Endodermal cell (in vitro differentiated cells): ENCODE measurements at places on chromosomes 16 and 17. TPM values are rescaled to one million over a fixed set of nuclear protein-coding genes. Genes with fewer than 3 reads are reported as not detected.

- no peaks in the 10 kb centered on the region for H3K27me3 ChIP-seq
- H3K4me1 ChIP-seq, result peaks cover 22% of the 10 kb centered on the region
- no peak overlapping the region for H3K4me3 ChIP-seq
- H3K36me3 ChIP-seq, result peaks cover 90% of the 10 kb centered on the region
- DNase-seq, result peak; percentile 20
Observed at GRCh38 chr16:9115277-9115676, 23.8 kb downstream of the HAPSTR1 start.

GRCh38 chr17:732902-733720, 715 bp downstream of the TLCD3A start:
- peaks cover 7% of the 10 kb centered on the region for H3K27me3 ChIP-seq
- peak overlapping the region; percentile 86 for H3K4me3 ChIP-seq
- H3K36me3 ChIP-seq, result peaks cover 33% of the 10 kb centered on the region
- no peak overlapping the region for H3K27ac ChIP-seq
- H3K4me1 ChIP-seq, result peaks cover 3% of the 10 kb centered on the region
- peak; percentile 86 for DNase-seq

The OR3A3 gene
- not detected in 3 replicates for total RNA-seq

The KRT13 gene
- total RNA-seq, result not detected in 2 replicates

GRCh38 chr17:31397256-31397939, 5.9 kb downstream of the RAB11FIP4 start:
- no peak overlapping the region for H3K27ac ChIP-seq
- H3K4me1 ChIP-seq, result no peaks in the 10 kb centered on the region
- H3K4me3 ChIP-seq, result no peak overlapping the region
- H3K36me3 ChIP-seq, result no peaks in the 10 kb centered on the region

The TSPAN10 gene
- 1.3 and 1.8 TPM in 2 replicates for total RNA-seq

DNA sequence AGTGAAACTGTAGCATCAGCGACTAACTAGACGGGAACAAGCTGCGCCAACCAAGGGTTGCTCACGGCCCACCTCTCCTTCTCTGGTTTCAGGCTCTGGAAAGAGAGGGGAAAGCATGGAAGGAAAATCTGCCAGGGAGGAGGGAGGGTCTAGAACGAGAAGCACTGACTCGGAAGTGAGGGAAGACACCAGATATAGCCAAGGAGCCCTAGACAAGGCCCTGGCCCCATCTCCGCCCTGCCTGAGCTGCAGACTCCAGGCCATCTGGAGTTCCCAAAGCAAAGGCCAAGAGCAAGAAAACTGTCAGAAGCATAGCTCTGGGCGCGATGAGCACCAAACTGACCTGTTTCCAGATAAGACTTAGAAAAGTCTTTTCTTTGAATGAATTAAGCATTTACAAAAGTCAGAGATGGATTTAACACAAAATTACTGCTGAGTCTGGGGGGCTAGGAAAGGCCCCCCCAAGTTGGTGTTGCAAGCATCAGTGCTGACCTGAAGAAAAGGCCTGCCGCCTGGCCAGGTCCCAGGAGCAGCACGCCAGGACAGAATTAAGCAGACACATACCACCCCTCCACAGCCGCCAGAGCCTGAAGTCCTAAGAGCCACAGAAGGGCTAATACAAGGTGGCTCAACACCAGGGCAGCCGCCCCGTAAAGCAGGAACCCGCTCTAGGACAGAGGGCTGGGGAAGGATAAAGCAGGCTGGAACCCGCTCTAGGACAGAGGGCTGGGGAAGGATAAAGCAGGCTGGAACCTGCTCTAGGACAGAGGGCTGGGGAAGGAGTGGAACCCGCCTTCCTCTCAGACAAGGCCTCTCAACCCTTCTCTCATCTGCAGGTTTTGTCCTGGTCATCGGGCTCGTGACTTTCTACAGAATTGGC, 20.7 kb downstream of the TMEM204 start:
- H3K27me3 ChIP-seq, result no peaks in the 10 kb centered on the region
- H3K36me3 ChIP-seq, result no peaks in the 10 kb centered on the region
- no peak overlapping the region for H3K27ac ChIP-seq
- DNase-seq, result no peak
- H3K4me1 ChIP-seq, result no peaks in the 10 kb centered on the region
- no peak overlapping the region for H3K4me3 ChIP-seq

The WSCD1 gene
- 6.3 to 8.8 TPM (median 7.7 TPM) in 3 replicates for total RNA-seq

GRCh38 chr17:72887917-72888316, 204.6 kb downstream of the SLC39A11 start:
- H3K4me1 ChIP-seq, result no peaks in the 10 kb centered on the region
- H3K4me3 ChIP-seq, result no peak overlapping the region
- no peak overlapping the region for H3K27ac ChIP-seq
- no peaks in the 10 kb centered on the region for H3K36me3 ChIP-seq

DNA sequence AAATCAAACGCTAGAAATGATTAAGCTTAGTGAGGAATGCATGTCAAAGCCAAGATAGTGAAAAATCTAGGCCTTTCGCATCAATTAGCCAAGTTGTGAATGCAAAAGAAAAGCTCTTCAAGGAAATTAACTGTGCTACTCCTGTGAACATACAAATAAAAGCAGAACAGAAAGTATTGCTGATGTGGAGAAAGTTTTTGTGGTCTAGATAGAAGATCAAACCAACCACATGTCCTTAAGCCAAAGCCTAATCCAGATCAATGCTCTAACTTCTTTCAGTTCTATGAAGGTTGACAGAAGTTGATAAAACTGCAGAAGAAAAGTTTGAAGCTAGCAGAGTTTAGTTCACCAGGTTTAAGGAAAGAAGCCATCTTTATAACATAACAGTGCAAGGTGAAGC, 1044.6 kb downstream of the CDH11 start:
- H3K4me1 ChIP-seq, result no peaks in the 10 kb centered on the region
- no peak overlapping the region for H3K27ac ChIP-seq
- H3K27me3 ChIP-seq, result no peaks in the 10 kb centered on the region
- no peaks in the 10 kb centered on the region for H3K36me3 ChIP-seq
- DNase-seq, result no peak

The ASGR1 gene
- 6.8 and 8.3 TPM in 2 replicates for total RNA-seq

The GAA gene
- 71.4 to 74.3 TPM (median 72.3 TPM) in 3 replicates for total RNA-seq

DNA sequence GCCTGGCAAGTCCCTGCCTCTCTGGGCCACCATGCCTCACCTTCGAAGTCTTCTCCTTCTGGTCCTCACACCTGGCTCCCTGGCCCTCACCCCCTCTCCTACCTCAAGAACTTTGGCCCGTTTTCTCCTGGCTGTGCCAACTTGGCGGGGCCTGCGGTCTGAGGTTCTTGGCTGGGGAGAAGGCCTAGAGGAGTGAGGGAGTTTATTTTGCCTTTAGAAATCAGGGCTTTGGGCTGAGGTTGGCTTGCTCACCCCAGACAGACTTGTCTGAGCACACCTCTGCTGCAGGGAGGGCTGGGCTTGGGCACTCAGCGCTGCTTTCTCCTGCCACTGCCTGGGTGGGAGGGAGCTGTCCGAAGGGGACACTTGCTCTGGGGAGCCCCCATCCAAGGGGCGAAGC, 23.3 kb upstream of the TAC4 start:
- H3K4me3 ChIP-seq, result no peak overlapping the region
- H3K36me3 ChIP-seq, result no peaks in the 10 kb centered on the region
- no peaks in the 10 kb centered on the region for H3K27me3 ChIP-seq
- peaks cover 5% of the 10 kb centered on the region for H3K4me1 ChIP-seq
- no peak for DNase-seq
- H3K27ac ChIP-seq, result no peak overlapping the region

The OMG gene
- total RNA-seq, result not detected in 3 replicates

The KRT17 gene
- total RNA-seq, result not detected in 3 replicates

GRCh38 chr17:9016941-9017552, 4.3 kb upstream of the NTN1 start:
- peak; percentile 90 for DNase-seq
- peaks cover 22% of the 10 kb centered on the region for H3K27me3 ChIP-seq
- H3K4me1 ChIP-seq, result no peaks in the 10 kb centered on the region
- no peaks in the 10 kb centered on the region for H3K36me3 ChIP-seq
- H3K27ac ChIP-seq, result no peak overlapping the region

GRCh38 chr17:47901423-47901822, 5.4 kb downstream of the SP2 start:
- no peaks in the 10 kb centered on the region for H3K36me3 ChIP-seq
- peak; percentile 74 for DNase-seq
- H3K27me3 ChIP-seq, result no peaks in the 10 kb centered on the region
- peaks cover 12% of the 10 kb centered on the region for H3K4me1 ChIP-seq
- H3K4me3 ChIP-seq, result no peak overlapping the region

DNA sequence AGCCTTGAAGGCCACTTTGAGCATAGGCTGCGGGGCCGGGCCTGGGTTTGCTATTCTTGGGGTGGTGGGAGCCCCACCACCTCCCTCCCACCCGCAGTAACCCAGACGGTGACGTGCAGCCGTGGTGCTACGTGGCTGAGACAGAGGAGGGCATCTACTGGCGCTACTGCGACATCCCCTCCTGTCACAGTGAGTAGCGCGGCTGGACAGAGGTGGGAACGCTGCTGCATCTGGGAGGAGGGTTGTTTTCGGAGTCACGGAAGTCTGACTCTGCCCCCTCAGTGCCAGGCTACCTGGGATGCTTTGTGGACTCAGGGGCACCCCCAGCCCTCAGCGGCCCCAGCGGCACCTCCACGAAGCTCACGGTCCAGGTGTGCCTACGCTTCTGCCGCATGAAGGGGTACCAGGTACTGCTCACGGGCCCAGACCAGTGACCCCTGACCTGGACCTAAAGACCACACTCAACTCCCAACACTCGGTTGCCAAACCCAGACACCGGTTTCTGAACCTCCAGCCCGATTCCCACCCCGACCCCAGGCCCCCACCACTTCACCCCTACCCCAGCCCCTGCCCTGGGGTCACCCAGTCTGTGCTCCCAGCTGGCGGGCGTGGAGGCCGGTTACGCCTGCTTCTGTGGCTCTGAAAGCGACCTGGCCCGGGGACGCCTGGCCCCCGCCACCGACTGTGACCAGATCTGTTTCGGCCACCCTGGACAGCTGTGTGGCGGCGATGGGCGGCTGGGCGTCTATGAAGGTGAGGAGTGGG, 2.1 kb downstream of the KREMEN2 start:
- peaks cover 14% of the 10 kb centered on the region for H3K4me1 ChIP-seq
- no peak overlapping the region for H3K27ac ChIP-seq

DNA sequence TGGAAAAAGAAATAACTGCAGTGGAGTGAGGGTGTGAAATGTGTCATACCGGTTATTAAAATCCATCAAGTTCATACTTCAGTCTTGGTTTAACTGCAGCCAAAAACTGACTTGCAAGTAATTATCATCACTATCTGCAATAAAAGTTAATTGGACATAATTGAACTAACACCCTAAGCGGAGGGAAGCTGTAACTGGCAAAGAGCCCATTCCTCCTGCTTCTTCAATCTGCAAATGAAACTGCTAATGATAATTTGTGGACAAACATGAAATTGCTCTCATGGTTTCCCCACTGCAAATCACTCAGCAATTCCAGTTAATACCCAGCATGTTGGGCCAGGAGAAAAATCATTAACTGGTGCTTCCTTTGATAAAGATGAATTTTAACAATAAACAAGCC, 46.5 kb downstream of the FAM222B start:
- H3K27me3 ChIP-seq, result no peaks in the 10 kb centered on the region
- H3K27ac ChIP-seq, result no peak overlapping the region
- H3K36me3 ChIP-seq, result peaks cover 19% of the 10 kb centered on the region
- H3K4me3 ChIP-seq, result no peak overlapping the region
- DNase-seq, result peak; percentile 1

- H3K27me3 ChIP-seq, result no peaks in the 10 kb centered on the region
- no peak for DNase-seq
- H3K27ac ChIP-seq, result no peak overlapping the region
- H3K4me1 ChIP-seq, result no peaks in the 10 kb centered on the region
- no peak overlapping the region for H3K4me3 ChIP-seq
Observed at GRCh38 chr16:67598527-67598926, 36.2 kb downstream of the CTCF start.

DNA sequence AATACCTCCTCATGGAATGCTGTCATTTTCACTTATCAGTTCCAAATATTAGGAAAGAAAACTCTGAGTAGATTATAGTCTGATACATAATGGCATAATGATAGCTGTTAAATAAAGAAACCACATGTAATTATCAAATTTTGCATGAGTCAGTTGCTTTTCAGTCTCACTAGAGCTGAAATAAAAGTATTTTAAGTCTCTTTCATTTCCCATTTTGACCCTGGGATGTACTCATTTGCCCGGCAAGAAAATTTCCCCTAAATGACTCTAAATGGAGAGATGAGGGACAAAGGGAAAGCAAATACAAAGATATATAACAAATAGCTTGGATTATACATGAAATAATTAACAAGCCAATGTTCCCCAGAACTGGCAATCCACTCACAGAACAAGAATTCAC, 47.9 kb upstream of the CPHXL start:
- DNase-seq, result no peak
- H3K27me3 ChIP-seq, result no peaks in the 10 kb centered on the region
- H3K27ac ChIP-seq, result no peak overlapping the region
- H3K4me3 ChIP-seq, result no peak overlapping the region

DNA sequence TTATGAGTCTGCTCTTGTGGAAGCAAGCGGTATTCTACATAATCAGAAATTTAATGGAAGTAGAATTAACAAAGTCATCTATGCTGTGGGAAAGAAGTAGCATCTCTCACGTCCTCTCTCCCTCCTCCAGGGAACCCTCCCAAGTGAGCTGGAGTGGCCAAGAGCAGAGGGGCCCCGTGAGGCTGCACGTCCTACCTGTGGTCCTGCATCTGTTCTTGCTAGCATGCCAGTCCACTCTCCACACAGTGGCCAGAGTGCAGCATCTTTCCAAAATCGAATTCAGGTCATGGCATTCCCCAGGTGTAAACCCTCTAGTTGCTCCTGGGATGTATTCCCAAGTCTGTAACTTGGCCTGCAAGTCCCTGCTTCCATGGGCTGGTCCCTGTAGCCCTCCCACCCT, 10.1 kb downstream of the KIAA0513 start:
- no peaks in the 10 kb centered on the region for H3K4me1 ChIP-seq
- no peaks in the 10 kb centered on the region for H3K27me3 ChIP-seq
- H3K4me3 ChIP-seq, result no peak overlapping the region
- no peak overlapping the region for H3K27ac ChIP-seq
- DNase-seq, result no peak

The NPIPB8 gene
- total RNA-seq, result 0.35 TPM in 1 of 2 replicates, not detected in the other

- no peak overlapping the region for H3K4me3 ChIP-seq
- peaks cover 50% of the 10 kb centered on the region for H3K36me3 ChIP-seq
- DNase-seq, result no peak
- no peaks in the 10 kb centered on the region for H3K27me3 ChIP-seq
- H3K27ac ChIP-seq, result no peak overlapping the region
Observed at GRCh38 chr17:67168496-67168895, 76.5 kb downstream of the HELZ start.

DNA sequence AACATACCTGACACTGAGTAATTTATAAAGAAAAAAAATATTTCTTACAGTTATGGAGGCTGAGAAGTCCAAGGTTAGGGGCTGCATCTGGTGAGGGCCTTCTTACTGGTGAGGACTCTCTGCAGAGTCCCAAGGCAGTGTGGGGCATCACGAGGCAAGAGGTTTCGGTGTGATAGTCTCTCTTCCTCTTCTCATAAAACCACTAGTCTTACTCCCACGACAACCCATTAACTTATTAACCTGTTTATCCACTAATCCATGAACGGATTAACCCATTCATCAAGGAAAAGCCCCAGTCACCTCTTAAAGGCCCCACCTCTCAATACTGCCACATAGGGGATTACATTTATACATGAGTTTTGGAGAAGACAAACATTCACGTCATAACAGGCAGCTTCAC, 20.1 kb downstream of the CIITA start:
- H3K36me3 ChIP-seq, result no peaks in the 10 kb centered on the region
- no peak for DNase-seq
- peaks cover 4% of the 10 kb centered on the region for H3K27me3 ChIP-seq
- no peak overlapping the region for H3K27ac ChIP-seq

The FOXN1 gene
- total RNA-seq, result not detected in 2 replicates

- peaks cover 47% of the 10 kb centered on the region for H3K36me3 ChIP-seq
- DNase-seq, result no peak
- H3K4me3 ChIP-seq, result no peak overlapping the region
- no peak overlapping the region for H3K27ac ChIP-seq
- no peaks in the 10 kb centered on the region for H3K4me1 ChIP-seq
Observed at GRCh38 chr17:58488428-58488890, 251 bp upstream of the HSF5 start.
